SK-N-MC (cell line): ENCODE measurements at places on chromosomes 6 and 20.

DNA sequence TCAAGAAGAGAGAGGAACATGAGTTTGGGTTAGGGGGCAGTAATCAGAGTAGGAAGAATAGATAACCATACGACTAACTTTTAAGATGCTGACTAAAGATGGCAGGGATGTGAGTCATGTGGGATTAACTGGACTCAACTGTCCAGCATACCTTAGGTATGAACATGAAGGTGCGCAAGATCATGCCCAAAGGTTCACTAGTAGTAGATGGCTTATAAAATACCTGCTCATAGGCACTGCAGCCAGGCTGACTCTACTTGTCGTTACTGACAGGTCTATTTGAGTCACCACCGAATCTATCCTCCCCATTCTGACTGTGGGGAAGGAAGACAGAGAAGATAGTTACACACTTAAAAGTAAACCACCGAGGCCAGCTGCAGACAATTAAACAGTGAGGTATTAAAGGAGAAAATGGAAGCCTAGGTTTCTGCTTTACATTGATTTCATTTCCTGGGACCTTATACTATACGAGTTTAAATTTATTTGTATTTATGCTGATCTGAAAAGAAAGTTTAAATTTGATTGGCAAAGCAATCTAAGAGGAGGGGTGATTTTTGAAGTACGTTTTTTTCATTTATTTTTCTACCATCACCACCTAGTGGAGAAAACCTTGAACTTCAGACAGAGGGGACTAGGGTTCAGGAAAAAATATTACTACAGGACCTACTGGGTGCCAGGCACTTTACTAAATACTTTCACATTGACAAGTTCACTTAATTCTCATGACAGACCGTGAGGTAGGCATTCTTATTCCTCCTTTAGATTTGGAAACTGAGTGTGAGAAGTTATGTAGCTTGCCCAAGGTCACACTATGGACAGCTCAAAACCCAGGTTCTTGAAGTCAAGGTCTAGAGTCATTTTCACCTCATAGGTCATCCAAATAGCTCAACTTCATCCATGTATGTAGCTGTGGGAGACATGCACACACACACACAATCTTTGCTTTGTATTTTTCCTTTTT, 4.0 kb upstream of the WRNIP1 start:
- DNase-seq, result no peak

- peak; percentile 47 for DNase-seq
Observed at GRCh38 chr20:25399037-25399430, 8.4 kb upstream of the ABHD12 start.

DNA sequence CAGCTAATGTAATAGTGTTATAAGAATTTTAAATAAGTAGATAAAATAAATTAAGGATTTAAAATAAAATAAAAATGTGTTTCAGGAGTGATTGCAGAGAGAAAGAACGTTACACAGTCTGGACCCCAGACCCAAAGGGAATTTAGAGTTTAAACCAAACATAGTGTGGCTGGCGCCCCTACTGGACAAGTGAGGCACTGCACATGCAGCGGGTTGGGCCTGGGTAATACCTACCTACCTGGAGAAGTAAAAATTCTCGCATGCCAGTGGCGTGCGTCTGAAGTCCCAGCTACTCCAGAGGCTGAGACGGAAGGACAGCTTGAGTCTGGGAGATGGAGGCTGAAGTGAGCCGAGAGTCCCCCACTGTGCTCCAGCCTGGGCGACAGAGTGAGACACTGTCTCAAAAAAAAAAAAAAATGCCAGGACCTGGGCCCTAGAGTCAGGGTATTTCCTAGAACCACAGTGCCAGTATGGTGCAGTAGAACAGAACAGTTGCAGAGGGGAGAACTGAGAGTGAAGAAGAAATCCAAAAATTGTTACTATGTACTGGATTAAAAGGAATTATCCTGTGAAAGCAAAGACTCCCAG, 71.4 kb upstream of the TCF21 start:
- no peak for DNase-seq

DNA sequence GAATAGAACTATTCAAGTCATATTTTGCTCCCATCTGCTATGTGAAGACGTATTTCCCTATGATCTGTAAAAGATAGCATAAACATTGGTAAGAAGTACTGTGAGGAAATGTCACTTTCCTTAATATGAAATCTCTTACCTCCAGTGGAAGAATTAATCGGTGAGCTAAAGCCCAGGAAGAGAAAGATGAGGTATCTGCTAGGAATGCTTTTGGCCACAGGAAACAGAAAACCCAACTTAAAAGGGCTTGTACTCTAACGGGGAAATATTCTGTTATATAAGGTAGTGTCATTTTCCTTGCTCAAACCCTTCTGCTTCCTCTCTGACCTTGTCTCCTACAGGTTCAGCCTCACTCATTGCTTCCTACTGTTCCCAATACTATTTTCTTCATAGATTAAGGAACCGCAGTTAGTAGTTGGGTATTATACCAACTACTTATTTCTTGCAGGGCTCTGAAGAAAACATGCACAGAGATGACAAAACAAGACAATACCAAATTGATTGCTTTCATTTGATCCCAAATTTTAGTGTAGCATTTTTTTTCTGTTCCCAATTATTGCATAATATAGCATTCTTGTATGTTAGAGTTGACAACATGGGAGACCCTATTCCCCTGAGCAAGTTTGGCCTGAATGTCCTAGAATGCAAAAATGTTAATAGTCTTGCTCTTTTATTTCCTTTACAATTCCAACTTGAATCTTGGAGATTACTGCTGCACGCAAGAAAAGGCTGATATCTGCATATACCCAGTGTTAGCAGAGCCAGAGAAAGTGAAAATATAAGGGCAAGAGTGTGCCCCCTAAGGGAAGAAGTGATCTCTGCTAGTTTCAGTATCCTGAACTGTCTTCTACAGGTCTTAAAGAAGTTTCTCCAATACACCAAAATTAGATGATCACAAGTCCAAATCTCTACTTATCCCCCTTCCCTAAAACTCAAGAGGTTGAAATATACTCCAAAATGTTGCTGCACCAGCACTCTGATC, 65.3 kb downstream of the AFG1L start:
- DNase-seq, result no peak

DNA sequence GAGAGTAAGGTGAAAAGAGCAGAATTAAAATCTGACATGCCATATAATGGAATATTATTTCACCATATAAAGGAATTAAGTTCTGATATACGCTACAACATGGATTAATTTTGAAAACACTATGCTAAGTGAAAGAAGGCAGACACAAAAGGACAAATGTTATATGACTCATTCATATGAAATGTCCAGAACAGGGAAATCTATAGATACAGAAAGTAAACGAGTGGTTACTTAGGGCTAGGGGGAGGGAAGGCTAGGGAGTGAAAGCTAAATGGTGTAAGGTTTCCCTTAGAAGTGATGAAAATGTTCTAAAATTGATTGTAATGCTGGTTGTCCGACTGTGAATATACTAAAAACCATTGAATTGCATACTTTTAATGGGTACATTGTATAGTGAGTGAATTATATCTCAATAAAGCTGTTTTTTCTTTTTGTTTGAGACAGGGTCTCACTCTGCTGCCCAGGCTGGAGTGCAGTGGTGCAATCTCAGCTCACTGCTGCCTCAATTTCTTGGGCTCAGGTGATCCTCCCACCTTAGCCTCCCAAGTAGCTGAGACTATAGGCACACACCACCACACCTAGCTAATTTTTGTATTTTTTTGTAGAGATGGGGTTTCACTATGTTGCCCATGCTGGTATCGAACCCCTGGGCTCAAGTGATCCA, 8.2 kb downstream of the PRPH2 start:
- no peak for DNase-seq

DNA sequence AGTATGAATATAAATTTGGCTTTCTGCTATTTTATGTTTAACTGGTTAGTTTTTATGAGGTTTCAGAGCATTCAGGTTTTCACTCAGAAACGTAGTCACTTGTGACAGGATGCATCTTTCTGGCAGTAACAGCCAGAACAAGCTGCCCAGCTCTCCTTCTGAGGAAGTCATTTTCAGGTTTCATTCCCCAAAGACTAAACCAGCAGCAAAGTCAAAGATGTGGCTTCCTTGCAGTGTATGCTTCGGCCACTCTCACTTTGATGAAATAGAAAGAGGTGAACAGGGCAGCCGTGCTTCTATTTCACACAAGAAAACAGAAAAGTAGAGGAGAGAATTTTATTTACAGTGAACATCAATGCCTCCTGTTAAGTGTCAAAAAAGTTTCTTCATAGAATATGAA, 469.1 kb downstream of the BTBD3 start:
- no peak for DNase-seq

DNA sequence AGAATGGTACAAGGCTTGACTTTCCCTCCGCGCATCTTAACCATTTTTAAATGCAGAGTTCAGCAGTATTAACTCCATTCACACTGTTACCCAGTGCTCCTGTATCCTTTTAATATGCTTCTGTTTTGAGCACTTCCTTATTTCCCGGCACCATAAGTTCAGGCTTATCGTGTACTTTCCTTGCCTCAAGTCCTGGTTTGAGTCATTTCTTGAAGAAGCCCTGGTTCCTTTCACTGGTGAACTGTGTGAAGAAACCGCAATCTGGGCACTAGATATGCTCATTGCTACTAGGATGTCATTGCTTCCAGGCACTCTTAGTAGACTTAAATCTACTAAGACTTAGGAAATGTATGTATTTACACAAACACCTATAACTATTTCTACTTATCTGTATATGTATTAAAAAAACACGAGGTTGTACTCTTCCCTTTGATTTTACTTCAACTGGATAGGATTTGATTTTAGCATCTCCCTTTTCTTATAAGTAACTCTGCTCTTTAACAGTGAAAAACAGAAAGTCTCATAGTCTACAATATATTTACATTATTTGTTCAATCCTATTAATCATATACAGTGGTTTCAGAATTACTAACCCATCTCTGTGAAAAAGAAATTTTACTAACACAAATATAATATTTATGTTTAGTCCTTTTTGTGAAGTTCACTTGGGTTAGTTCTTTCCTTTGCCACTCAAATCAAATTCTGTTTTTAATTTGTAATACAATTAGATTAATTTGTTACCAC, 135.5 kb downstream of the CDKAL1 start:
- DNase-seq, result no peak

- no peak for DNase-seq
Observed at GRCh38 chr6:115592025-115592424, 468.7 kb downstream of the FRK start.

DNA sequence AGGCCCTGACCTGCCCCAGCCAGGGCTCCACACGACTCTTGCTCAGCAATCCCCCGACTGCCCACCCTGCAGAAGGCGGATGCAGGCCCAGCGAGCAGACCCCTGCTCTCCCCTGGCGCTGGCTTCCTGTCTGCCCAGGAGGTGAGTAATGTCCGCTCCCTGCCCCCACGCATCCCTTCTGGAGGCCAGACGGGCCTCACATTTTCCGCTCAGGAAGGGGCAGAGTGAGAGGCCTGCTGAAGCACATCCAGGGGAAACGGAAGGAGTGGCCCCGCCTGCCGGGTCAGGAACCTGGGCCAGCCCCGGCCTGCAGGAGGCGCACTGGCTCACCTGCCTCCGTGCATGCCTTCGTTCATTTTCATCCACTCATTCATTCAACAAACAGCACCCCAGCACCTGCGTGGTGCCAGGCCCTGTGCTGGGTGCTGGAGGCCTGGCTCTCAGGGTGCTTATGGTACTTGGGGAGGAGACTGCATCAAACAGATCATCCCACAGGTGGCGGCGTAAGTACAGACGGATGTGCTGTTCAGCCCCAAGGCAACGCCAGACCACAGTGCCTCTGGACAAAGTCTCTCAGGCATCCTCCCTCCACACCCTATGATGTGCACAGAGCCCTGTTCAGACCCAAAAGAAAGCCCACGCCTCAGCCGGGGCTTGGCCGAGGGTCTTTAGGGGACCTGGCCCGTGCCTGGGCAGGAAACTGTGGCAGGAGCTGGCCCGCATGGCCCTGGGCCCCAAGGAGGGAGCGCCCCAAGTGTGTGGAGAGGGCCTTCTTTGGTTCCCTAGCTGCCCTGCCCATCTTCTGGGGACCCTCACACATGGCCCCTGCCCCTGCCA, 112.1 kb downstream of the ASXL1 start:
- no peak for DNase-seq

DNA sequence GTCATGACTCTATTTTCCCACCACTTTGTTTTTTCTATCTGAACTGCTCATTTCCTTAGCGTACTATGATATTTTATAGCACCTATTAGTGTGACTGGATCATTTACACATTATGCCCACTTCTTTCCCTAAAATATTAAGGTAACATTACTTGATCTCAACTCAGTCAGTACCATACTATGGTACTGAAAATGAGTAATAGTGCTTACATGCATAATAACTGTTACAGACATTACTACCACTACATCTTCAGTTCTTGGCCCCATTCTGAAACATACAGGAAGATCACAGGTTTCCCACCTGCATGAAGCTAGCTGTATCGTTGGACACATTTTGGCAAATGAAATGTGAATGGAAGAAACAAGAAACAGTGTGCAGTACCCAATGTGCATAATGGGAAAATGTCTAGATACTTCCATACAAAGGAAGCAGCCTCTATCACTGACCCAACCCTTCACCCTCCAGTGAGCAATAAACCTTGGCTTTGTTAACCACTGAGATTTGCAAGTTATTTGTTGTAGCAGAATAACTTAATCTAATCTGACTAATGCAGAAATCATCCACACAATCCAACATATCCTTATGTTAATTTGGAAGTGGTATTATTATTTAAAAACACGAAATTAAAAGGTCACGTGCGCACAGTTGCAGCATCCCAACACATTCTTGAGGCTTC, 108.6 kb upstream of the DOK5 start:
- DNase-seq, result no peak

- DNase-seq, result no peak
Observed at GRCh38 chr6:15495375-15495901, 167.4 kb downstream of the DTNBP1 start.

DNA sequence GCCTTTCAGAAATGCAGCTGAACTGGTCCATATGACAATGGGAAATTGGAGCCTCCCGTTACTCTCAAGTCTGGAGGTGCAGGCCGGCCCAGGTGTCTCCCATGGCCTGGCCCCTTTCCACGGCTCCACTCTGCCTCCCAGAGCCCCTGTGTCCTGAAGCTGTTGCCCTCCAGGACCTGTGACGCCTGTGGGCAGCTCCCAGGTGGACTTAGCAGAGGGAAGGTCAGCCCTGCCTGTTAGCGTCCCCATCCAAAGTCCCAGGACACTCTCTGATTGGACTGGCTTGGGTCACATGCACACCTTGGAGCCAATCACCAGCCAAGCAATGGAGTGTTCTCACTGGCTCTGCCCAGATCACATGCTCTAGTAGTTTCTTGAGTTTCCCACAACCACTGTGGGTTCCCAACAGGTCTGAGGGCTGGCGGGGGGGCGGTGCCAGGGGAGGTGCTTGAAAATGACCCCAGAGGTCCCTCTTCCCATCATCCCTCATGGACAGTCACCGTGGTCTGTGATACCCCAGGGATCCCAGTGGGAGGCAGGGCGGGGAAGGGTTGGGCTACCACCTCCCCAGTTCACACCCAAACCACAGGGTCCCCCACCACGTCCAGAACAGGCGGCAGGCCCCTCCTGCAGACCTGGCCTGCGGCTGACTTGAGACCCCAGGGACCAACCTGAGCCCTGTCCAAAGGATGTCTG, 135.6 kb downstream of the TAF4 start:
- no peak for DNase-seq

GRCh38 chr6:42254505-42254904, 36.8 kb upstream of the MRPS10 start:
- no peak for DNase-seq

GRCh38 chr6:14290041-14290771, 172.6 kb downstream of the CD83 start:
- no peak for DNase-seq

- no peak for DNase-seq
Observed at GRCh38 chr6:116714296-116714695, 33.3 kb downstream of the KPNA5 start.

GRCh38 chr6:73139681-73140383, 85.5 kb downstream of the KHDC1L start:
- no peak for DNase-seq
